ENCODE measurements at places on chromosomes 2 and 18. TPM values are rescaled to one million over a fixed set of nuclear protein-coding genes. Genes with fewer than 3 reads are reported as not detected.

Gene CRYGC
- total RNA-seq, result 1.3 TPM

DNA sequence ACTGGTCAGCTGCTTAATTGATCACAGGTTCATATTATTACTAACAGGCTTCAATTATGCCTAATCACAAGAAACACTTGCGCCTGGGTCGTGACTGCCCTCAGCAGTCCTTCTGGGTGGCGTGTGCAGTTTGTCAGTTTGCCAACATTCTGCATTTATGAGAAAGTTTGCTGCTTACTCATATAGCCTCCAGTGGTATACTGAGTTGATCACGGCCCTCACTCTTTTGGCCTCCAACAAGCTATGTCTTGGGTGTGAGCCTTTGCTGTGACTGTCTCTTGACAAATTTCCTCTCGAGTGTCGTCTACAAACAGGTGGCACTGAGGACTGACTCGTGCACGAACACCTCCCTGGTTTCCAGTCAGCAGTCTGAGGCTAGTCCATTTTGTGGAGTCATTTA is 27.3 kb downstream of the DCDC2C start:
- H3K36me3 ChIP-seq, result no peaks in the 10 kb centered on the region
- H3K27me3 ChIP-seq, result peaks cover 4% of the 10 kb centered on the region
- H3K4me1 ChIP-seq, result no peaks in the 10 kb centered on the region
- DNase-seq, result no peak
- no peak overlapping the region for H3K27ac ChIP-seq
- no peak overlapping the region for H3K4me3 ChIP-seq

- H3K4me1 ChIP-seq, result no peaks in the 10 kb centered on the region
- peak overlapping the region; percentile 11 for H3K27ac ChIP-seq
- DNase-seq, result no peak
- no peak overlapping the region for H3K4me3 ChIP-seq
- no peaks in the 10 kb centered on the region for H3K36me3 ChIP-seq
- H3K27me3 ChIP-seq, result no peaks in the 10 kb centered on the region
These were observed 102.8 kb downstream of the SMAD7 start for GRCh38 chr18:48847807-48848486.

Gene KLF7
- 23.9 TPM for total RNA-seq

Gene OTOS
- not detected for total RNA-seq

Gene DUSP19
- total RNA-seq, result 2.1 TPM

Gene PID1
- 21.0 TPM for total RNA-seq

Gene ALLC
- total RNA-seq, result 5.2 TPM

DNA sequence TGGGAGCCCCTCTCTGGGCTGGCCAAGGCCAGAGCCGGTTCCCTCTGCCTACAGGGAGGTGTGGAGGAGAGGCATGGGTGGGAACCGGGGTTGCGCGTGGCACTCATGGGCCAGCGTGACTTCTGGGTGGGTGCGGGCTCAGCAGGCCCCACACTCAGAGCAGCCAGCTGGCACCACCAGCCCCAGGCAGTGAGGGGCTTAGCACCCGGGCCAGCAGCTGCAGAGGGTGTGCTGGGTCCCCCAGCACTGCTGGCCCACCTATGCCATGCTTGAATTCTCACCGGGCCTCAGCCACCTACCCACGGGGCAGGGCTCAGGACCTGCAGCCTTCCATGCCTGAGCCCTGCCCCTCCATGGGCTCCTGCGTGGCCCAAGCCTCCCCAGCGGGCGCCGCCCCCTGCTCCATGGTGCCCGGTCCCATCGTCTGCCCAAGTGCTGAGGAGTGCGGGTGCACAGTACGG is 248.5 kb upstream of the HNMT start:
- H3K27me3 ChIP-seq, result no peaks in the 10 kb centered on the region
- H3K27ac ChIP-seq, result no peak overlapping the region
- H3K36me3 ChIP-seq, result no peaks in the 10 kb centered on the region
- H3K4me3 ChIP-seq, result no peak overlapping the region
- no peak for DNase-seq

DNA sequence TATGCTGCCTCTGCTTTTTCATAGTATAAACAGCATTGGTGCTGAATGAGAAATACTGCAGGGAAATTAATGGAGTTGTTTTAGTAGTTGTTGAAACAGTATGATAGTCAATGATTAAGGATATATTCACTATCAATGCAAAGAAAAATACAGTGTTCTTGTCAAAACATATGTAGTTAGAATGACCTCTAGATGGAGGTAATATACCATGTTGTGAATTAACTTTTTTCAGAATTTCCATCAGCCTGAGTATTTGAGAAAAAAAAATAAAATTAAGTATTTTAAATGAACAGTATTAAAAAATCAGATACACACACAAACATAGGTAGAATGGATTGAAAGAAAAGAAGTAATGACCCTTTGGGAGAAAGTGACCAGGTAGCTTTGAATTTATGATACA is 59.5 kb downstream of the RMDN2 start:
- H3K27ac ChIP-seq, result no peak overlapping the region
- no peak for DNase-seq
- no peaks in the 10 kb centered on the region for H3K36me3 ChIP-seq
- H3K4me3 ChIP-seq, result no peak overlapping the region

DNA sequence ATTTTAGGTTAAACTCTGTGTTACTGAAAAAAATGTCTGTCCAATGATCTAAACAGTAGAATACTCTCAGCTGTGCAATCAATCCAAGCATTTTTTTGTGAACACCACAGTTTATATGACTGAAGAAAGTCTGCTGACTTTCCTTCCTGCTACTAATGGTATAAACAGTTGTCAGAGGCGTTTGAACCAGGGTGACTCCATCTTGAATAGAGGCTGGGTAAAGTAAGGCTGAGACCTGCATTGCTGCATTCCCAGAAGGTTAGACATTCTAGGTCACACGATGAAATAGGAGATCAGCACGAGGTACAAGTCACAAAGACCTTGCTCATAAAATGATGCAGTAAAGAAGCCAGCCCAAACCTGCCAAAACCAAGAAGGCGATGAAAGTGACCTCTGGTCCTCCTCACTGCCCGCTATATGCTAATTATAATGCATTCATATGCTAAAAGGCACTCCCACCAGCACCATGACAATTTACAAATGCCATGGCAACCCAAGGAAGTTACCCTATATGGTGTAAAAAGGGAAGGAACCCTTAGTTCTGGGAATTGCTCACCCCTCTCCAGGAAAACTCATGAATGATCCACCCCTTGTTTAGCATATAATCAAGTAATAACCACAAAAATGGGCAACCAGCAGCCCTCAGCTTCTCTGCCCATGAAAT is 31.3 kb downstream of the POU3F3 start:
- H3K27me3 ChIP-seq, result peaks cover 6% of the 10 kb centered on the region
- no peaks in the 10 kb centered on the region for H3K36me3 ChIP-seq
- no peak overlapping the region for H3K4me3 ChIP-seq
- no peak overlapping the region for H3K27ac ChIP-seq

DNA sequence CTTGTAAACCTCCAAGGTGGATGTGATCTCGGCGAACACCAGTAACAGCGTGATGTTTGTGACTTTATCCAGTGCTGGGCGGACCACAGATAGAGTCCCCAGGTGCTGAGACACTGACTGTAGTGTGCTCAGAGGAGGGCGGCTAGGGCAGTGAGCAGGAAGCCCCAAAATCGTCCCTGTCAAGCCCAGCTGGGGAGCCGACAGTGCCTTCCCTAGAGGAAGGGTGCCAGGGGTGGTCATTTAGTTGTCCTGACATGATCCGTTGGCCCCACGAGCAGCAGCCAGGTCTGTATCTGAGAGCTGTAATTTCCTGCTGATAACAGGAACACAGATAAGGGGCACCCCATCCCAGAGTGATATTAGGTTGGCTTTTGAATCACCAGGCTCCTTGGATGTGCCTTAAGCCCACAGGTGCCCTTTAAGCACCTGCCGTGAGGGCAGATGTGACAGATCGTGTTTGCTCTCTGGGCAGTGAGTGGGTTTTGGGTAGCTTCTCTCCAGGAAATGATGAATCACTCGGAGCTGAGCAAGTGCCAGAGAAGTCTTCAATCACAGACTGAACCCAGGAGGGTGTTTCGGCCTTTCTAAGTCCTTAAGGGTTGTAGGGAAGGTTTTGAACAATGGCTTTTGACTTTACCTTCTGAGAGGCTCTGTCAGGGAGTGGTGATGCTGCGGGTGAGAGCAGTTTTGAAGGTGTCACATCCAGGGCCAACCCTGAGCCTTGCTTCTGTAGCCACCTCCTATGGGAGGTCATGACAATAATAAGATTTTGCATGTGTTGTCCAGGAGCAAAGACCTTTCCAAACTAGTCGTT is 7.7 kb downstream of the LPIN1 start:
- no peaks in the 10 kb centered on the region for H3K36me3 ChIP-seq
- H3K27ac ChIP-seq, result peak overlapping the region; percentile 27
- no peak overlapping the region for H3K4me3 ChIP-seq

GRCh38 chr2:133836691-133837345 is 268.6 kb upstream of the NCKAP5 start:
- DNase-seq, result no peak
- H3K4me3 ChIP-seq, result no peak overlapping the region
- H3K4me1 ChIP-seq, result no peaks in the 10 kb centered on the region
- H3K27ac ChIP-seq, result no peak overlapping the region
- no peaks in the 10 kb centered on the region for H3K36me3 ChIP-seq

Gene SLC5A7
- 0.17 TPM for total RNA-seq

DNA sequence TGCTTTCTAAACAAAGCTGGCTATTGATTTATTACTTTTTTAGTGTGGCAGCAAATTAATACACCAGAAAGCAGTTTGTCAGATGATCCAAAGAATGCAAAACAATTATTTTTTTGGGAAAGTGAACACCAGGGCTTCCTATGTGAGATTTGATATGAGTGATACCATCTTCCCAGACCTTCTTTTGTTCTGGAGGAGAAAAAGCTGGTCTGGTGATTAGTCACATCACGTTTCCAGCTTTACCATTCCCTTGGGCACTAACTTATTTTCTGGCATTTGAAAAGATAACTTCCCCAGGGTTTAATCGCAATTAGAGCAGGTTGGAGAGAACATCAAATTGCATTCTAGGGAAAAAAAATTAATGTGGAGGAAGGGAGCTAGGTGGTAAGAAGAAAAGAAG is 182.9 kb upstream of the TANK start:
- H3K4me3 ChIP-seq, result no peak overlapping the region
- H3K36me3 ChIP-seq, result no peaks in the 10 kb centered on the region
- no peaks in the 10 kb centered on the region for H3K4me1 ChIP-seq

DNA sequence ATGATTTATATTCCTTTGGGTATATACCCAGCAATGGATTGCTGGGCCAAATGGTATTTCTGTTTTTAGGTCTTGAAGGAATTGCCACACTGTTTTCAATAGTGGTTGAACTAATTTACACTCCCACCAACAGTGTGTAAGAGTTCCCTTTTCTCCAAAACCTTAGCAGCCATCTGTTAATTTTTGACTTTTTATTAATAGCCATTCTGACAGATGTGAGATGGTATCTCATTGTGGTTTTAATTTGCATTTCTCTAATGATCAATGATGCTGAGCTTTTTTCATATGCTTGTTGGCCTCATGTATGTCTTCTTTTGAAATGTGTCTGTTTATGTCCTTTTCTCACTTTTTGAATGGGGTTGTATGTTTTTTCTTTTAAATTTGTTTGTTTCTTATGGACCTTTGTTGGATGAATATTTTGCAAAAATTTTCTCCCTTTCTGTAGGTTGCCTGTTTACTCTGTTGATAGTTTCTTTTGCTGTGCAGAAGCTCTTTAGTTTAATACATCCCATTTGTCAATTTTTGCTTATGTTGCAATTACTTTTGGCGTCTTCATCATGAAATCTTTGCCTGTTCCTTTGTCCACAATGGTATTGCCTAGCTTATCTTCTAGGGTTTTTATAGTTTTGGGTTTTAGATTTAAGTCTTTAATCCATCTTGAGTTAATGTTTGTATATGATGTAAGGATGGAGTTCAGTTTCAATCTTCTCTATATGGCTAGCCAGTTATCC is 119.7 kb upstream of the XIRP2 start:
- no peaks in the 10 kb centered on the region for H3K4me1 ChIP-seq
- H3K27ac ChIP-seq, result no peak overlapping the region
- H3K4me3 ChIP-seq, result no peak overlapping the region
- H3K27me3 ChIP-seq, result no peaks in the 10 kb centered on the region
- DNase-seq, result no peak

Gene STK25
- 235 TPM for total RNA-seq

Gene CTAGE1
- total RNA-seq, result 0.80 TPM

Gene CRYGD
- total RNA-seq, result not detected

- no peaks in the 10 kb centered on the region for H3K27me3 ChIP-seq
- H3K27ac ChIP-seq, result peak overlapping the region; percentile 79
- H3K36me3 ChIP-seq, result no peaks in the 10 kb centered on the region
- H3K4me3 ChIP-seq, result peak overlapping the region; percentile 15
- DNase-seq, result peak; percentile 12
These were observed 102.4 kb downstream of the CABLES1 start for GRCh38 chr18:23237524-23238151.

Gene KIF1A
- total RNA-seq, result 18.9 TPM

DNA sequence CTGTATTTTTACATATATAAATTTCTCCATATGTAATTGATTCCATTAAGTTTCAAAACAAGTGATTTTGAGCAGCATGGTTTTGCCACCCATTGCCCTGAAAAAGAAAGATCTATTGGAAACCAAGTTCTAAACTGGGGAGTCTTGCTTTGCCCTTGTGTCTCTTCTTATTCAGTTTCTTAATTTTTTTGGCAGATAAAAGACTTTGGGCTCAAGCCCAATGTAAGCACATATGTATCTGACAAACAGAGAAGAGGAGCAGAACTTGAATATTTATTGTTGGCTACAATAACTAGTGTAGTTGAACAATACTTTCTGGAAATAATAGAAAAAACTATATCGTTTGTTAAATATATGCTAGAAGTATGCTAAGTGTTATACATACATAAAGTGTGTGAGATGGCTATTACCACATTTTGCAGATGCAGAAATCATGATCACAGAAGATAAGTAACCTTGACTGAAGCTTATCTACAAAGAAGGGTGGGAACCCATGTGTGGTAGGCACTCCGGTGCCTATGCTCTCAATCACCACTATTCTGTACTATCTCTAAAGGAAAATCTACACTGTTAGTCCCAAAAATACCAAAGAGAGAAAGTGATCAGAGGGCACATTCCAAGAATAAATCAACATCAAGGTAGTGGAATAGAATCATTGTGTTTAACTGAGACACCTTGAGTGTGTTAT is 109.1 kb downstream of the PLA2R1 start:
- no peaks in the 10 kb centered on the region for H3K36me3 ChIP-seq
- H3K4me3 ChIP-seq, result no peak overlapping the region
- H3K27ac ChIP-seq, result no peak overlapping the region
- H3K27me3 ChIP-seq, result no peaks in the 10 kb centered on the region
- H3K4me1 ChIP-seq, result no peaks in the 10 kb centered on the region

Gene OSR1
- 47.9 TPM for total RNA-seq

Gene GLI2
- total RNA-seq, result 16.4 TPM

- H3K36me3 ChIP-seq, result no peaks in the 10 kb centered on the region
- H3K4me1 ChIP-seq, result no peaks in the 10 kb centered on the region
- no peaks in the 10 kb centered on the region for H3K27me3 ChIP-seq
These were observed 466.6 kb upstream of the TNP1 start for GRCh38 chr2:217326238-217327022.

Gene GCG
- total RNA-seq, result 1.6 TPM

Gene ASB1
- total RNA-seq, result 27.8 TPM

Gene ARID5A
- total RNA-seq, result 54.6 TPM

- H3K36me3 ChIP-seq, result no peaks in the 10 kb centered on the region
- H3K27me3 ChIP-seq, result no peaks in the 10 kb centered on the region
- H3K27ac ChIP-seq, result no peak overlapping the region
- no peak for DNase-seq
These were observed 72.2 kb upstream of the CHRNA1 start for GRCh38 chr2:174836377-174836994.

Data from prostate gland (tissue), 2 donors.